CD4-positive, CD25-positive, alpha-beta regulatory T cell (primary cell): ENCODE measurements at places on chromosomes 12 and 14. TPM values are rescaled to one million over a fixed set of nuclear protein-coding genes. Genes with fewer than 3 reads are reported as not detected.

NINJ2 gene
- total RNA-seq = 16.8 TPM

GRCh38 chr14:82837611-82838140 is 1304.0 kb upstream of the SEL1L start:
- H3K27me3 ChIP-seq = no peaks in the 10 kb centered on the region
- DNase-seq = no peak
- no peaks in the 10 kb centered on the region for H3K36me3 ChIP-seq
- no peak overlapping the region for H3K4me3 ChIP-seq
- no peaks in the 10 kb centered on the region for H3K4me1 ChIP-seq

GRCh38 chr12:110694330-110694901 is 5.5 kb upstream of the HVCN1 start:
- no peaks in the 10 kb centered on the region for H3K27me3 ChIP-seq
- H3K36me3 ChIP-seq = no peaks in the 10 kb centered on the region
- DNase-seq = no peak
- H3K4me3 ChIP-seq = no peak overlapping the region
- H3K27ac ChIP-seq = no peak overlapping the region

WDR20 gene
- 66.7 TPM for total RNA-seq

DNA sequence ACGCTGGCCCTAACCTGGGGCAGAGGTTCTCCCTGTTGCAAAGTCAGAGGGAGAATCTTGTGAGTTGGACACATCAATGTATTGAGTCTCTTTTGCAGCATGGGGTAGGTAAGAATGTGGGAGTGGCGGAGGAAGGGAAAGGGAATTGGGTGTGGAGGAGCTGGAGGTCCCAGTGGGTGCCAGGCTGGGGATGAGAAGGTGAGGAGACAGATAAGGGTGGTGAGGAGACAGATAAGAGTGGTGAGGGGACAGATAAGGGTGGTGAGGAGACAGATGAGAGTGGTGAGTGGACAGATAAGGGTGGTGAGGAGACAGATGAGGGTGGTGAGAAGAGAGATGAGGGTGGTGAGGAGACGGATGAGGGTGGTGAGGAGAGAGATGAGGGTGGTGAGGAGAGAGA is 72.9 kb upstream of the SFSWAP start:
- H3K27ac ChIP-seq = no peak overlapping the region
- DNase-seq = no peak
- H3K4me1 ChIP-seq = no peaks in the 10 kb centered on the region
- H3K4me3 ChIP-seq = no peak overlapping the region

DNA sequence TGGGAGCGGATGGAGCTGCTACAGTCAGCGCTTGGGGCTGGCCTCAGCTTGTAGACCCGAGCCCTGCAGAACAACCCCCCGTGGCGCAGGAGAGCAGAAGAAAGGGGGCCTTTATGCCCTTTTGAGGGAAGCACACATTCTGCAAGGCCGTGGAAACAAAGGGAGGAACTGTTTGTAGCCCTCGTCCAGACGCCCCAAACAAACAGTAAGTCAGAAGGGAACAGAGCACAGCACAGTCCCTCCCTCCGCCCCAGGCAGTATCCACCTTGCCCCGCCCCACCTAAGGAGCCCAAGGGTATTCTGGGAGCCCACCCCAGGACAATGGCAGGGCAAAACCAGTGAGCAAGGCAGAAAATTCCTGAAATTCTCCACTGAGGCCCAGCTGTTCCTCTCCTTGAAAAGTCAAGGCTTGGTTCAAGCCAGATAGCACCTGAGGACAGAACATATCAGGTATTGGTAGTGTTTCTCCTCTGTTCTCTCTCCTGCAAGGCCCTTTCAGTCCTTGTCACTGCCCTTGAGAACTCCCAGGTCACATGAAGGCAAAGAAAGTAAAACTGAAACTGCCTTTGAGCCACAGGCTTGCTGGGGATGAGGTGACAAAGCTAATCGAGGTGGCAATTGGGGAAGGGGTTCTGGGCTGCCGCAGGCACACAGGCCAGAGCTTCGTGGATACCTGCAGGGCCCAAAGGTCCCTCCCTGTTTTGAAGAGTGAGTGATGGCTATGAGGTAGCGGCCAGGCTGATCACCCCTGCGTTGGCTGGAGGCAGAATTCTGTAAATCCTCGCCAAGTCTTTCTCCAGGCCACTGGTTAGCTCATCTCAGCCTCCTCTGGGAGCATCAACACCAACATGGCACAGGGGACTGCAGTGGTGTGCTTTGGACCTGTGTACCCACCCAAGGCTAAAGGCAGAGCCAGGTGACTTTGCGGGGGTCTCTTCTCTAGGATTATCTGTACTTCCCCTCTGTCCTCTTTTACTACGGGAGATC is 499 bp downstream of the DGLUCY start:
- H3K27ac ChIP-seq = peak overlapping the region; percentile 94
- DNase-seq = peak; percentile 57

DNA sequence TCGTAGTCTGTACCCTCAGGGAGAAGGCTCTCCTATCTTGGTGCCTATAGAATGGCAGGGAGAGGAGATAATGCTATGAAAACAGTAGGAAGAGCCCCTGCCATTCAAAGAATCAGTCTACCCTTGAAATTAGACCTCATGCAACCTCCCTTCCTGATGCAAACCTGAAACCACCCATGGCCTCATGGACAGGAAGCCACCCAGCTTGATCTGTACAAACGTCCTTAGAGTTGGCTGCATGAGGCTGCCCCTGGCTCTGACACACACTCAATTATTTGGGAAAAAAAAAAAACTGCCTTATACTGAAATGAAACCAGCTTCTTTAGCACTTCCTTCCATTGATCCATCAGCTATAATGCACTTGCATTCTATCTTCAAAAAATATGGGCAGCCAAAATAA is 116.6 kb upstream of the BCL2L14 start:
- no peaks in the 10 kb centered on the region for H3K36me3 ChIP-seq
- no peaks in the 10 kb centered on the region for H3K27me3 ChIP-seq
- H3K27ac ChIP-seq = no peak overlapping the region

DNA sequence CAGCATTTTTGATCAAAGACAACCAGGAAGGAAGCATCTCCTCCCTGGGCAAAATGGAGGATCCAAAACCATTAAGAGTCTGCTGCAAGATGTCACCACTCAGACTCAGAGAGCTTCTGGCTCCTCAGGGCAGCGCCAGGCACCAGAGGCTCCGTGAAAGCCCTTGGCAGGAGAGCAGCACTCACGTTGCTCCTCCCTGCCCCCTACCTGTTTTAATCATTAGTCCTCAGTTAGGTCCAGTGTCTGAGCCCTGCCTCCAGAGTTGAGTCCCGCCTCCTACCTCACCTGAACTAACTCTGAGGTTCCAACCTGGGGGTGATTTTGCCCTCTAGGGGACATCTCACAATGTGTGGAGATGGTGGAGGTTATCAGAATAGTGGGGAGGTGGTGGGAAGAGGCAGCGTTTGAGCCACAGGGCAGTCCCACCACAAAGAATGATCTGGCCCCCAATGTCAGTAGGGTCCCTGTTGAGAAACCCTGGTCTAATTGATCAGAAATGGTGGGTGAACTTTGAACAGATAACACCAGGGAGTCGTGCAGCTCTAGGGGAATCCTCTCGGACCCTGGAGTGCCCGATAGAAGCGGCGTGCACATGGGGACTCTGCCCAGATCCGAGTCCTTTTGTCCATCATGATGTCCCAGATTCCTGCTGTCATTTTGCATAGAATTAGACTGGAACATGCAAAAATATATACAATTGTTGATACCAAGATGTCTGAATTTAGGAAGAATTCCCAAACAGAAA is 156.7 kb upstream of the DIO3 start:
- H3K27ac ChIP-seq = no peak overlapping the region
- no peaks in the 10 kb centered on the region for H3K27me3 ChIP-seq
- H3K4me1 ChIP-seq = no peaks in the 10 kb centered on the region
- no peaks in the 10 kb centered on the region for H3K36me3 ChIP-seq
- no peak overlapping the region for H3K4me3 ChIP-seq

- no peak for DNase-seq
- H3K4me3 ChIP-seq = no peak within 1 kb of the TSS
- H3K4me1 ChIP-seq = no peaks in the 10 kb centered on the region
- no peak within 1 kb of the TSS for H3K27ac ChIP-seq
- no peaks in the 10 kb centered on the region for H3K36me3 ChIP-seq
Measured at GRCh38 chr12:48569946-48570345, at the start of gene LALBA. TSS of gene LALBA (minus strand) at chr12:48570046. CDS start at chr12:48570020, 26 bp downstream.

GZMH gene
- total RNA-seq = 0.86 TPM

- H3K4me1 ChIP-seq = no peaks in the 10 kb centered on the region
- H3K27ac ChIP-seq = no peak overlapping the region
- DNase-seq = no peak
- H3K4me3 ChIP-seq = no peak overlapping the region
Measured at GRCh38 chr14:69539631-69540410, 34.9 kb downstream of the CCDC177 start.

DNA sequence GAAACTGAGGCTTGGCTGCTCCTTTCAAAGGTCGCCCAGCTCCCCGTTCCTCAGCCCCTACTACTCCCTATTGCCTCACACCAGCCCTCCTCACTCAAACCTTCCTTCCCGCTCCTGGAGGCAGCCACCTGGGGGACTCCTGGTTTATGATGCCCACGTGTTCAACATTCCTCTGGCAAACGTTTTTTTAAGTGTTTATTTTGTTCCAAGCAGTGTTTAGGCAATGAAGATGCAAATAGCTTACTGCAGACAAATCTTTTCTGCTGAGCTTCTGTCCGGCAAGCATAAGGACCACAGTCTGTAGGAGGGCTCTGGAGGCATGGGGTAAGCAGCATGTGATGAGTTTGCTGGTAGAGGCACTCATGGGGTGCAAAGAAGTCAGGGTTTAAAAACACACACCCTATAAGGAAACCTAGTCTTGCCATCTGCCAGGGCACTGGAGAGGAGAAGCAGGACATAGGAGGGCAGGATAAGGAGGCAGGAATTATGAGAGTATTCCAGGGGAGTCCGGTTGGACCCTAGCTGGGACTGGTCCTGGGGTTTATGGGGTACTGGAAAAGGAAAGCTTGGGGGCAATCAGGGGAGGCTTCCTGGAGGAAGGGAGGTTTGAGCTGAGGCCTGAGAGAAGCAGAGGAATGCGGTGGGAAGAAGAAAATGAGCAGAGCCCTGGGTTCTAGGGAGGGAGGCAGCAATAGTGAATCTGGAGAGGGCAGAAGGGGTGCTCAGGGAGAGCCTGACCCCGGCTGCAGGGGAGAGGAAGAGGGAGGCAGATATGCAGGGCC is 123.3 kb downstream of the NCOR2 start:
- H3K36me3 ChIP-seq = peaks cover 47% of the 10 kb centered on the region
- H3K4me3 ChIP-seq = no peak overlapping the region
- no peak for DNase-seq
- H3K27me3 ChIP-seq = no peaks in the 10 kb centered on the region
- no peak overlapping the region for H3K27ac ChIP-seq
- no peaks in the 10 kb centered on the region for H3K4me1 ChIP-seq

DNA sequence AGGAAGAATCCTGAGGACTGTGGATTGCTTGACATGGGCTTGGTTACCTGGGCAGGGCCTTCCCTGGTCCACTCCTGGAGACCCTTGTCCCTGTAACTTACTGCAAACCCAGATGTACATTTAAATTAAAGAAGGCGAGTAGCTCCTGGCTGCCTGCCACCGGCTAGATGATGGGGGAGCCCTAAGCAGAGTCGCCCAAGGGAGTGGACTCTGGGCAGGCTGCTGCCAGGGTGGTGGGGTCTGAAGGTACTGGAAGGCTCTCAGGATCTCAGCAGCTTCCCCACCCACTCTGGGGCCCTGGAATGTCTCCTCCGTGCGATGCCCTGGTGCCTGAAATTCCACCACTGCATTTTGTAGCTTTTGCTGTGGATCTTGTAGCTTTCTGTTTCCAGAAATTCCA is 74.7 kb downstream of the FBXL14 start:
- H3K4me1 ChIP-seq = no peaks in the 10 kb centered on the region
- H3K36me3 ChIP-seq = no peaks in the 10 kb centered on the region
- H3K27me3 ChIP-seq = peaks cover 5% of the 10 kb centered on the region
